ENCODE measurements at places on chromosomes 2 and 18.

GRCh38 chr2:9897331-9897737, 54.1 kb downstream of the TAF1B start:
- DNase-seq: no peak

- no peak for DNase-seq
These were observed 16.4 kb downstream of the PXDN start for GRCh38 chr2:1727796-1728474.

DNA sequence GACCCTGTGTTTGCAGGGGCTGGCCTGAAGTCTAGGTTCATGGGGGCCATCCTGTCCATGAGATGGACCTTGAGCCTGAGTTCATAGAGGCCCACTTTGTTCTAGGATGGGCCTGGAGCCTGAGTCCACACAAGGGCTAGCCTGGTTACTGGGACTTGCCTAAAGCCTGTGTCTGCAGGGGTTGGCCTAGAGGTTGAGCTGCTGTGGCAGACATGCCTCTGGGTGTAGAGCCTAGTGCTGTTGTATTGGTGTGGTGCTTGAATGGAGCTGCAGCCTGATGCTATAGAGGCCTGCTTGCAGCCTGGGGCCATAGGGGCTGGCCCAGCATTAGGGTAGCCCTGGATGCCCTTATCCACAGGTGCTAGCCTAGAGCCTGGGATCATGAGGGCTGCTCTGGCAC, 23.9 kb upstream of the RASGRP3 start:
- DNase-seq: no peak

DNA sequence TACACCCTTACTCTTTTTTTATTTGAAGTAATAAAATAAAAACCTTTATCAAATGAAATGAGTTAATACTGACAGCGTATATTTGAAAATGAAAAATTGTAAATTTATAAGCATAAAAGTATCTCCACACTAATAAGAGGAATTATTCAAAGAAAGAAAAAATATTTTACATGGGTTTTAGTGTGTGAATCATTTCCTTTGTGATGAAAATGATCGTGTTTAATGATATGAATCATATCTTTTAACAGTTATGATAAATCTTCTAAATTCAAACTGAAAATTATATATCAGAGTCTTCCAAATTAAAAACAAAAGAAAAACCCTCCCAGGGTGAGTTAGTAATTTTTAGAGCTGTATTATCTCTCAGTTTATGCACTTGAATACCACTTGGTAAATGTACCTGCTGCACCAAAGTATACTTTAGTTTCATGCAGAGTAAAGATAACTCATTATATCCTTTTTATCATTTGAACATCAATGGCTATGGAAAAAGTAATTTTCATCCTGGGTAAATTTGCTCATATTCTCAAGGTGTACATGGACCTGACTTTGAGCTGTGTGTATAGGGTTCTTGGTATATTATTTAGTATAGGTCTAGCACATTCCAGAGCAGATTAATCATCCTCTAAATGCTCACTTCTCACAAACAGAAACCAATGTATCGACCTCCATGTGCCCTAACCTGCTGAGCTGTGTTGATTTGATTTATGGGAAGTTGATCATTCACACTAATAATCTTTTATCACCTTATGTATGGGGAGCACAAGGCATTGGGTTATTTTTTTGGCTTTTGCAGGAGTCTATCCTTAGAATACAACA, 98.7 kb upstream of the VWC2L start:
- no peak for DNase-seq

DNA sequence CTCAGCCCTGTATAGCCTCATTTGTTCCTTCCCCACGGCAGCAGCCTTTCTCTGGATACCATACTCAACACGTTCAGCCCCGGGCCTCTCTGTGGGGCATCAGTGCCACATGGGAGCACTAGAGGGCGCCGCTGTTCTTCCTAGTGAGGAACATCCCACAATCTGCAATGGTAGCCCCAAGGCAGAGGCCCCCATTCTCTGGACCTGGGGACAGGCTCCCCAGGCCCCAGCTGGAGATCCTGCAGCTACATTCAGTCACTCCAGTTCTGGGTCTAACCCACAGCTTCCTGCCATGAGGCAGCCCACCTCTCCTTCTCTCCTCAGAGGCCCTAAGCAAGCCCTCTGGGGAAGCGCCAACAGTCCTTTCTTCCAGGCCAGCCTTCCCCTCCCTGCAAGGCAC, 14.2 kb upstream of the SFXN5 start:
- no peak for DNase-seq

- no peak for DNase-seq
These were observed 2.7 kb upstream of the PRELID3A start for GRCh38 chr18:12405066-12405465.

- no peak for DNase-seq
These were observed 426.7 kb upstream of the MYT1L start for GRCh38 chr2:2757764-2758163.

DNA sequence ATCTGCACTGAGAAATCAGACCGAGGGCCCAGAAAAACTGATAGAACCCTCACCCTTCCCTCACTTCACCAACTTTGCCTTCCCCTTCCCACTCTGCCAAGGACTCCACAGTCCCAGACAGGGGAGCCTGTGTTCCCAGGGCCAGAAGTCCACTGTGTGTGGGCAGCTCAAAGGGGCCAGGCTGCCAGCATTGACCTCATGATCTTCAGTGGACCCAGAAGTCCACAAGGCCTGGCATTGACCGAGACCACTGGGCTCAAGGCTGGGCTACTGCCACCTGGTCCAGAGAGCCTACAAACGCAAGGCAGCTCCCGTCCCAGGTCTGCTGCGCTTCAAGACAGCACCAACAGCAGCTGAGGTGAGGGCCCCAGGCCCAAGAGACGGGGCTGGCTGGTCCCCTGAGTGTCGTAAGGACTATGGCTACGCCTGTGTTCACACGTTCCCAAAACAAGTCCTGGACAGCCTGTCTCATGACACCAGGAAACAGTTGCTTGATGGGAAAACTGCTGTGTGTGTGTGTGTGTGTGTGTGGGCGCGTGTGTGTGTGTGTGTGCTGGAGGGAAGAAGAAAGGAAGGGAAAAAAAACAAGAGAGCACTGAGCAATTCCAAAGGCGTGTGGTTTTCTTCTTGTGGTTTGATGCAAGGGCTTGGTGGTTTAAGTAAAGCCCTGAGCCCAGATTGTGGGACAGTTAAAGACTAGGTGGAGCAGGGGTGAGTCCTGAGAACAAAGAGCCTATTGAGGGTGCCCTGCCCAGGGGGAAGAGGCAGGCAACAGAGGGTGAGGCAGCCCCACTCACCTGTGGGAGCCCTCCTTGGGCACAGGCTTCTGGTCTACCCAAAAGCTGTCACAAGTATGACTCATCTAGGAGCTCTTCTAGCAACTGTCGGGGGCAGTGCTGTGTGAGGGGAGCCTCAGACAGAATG, 46.6 kb upstream of the ZBTB7C start:
- DNase-seq: no peak

DNA sequence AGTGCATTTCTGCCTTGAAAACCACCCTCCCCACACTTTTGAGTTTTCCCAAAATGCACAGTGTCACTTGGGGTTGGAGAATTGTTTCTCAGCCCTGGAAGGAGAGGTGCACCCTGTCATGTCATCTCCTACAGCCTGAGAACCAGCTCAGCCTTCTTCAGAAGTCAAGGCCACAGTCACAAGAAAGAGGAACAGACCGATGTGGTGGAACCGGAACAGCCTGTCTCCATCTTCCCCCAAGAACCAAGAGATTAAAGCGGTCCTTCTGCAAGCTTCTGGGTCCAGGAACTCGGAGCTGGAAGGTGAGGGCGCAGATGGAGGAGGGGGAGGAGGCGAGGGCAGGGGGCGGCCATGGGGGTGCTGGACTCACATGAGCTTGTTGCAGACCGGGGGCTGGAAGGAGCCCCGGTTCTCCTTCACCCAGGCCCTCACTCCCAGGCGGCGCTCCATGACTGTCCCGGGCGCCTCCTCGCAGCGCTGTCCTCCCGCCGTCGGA, 248 bp downstream of the HAAO start:
- DNase-seq: no peak

DNA sequence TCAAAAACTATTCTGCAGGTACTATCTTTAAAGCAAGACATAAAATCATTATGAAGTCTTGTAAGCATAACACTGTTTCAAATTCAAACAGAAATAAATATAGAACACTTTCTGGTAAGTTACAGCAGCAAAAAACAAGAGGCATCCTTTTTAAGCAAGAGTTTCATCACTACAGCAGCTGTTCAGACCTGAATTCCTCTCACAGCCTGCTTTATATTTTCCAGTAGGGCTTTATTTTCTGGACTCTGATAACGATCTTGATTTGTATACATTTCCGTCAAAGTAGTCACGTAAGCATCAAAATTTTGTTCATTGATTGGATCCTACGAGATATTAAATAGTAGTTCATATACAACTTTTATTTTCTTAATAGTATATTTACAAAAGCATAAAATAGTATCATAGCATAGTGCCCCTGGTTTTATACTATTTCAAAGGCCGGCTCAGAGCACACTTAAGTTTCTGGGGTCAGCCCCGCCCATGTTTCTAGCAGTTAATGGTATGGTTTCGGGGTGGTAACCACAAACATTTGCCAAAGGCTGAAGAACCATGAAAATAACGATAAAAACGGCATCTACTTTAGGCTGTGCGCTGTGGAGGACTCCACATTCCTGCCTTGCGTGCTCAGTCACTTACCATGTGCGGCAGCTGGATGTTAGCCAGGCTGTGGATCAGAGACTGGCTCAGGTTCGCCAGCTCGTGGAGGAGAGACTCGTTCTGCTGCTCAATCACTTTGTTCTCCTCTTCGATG, 47.5 kb upstream of the PXDN start:
- DNase-seq: no peak

GRCh38 chr18:35624146-35624545, 42.6 kb downstream of the GALNT1 start:
- DNase-seq: no peak

DNA sequence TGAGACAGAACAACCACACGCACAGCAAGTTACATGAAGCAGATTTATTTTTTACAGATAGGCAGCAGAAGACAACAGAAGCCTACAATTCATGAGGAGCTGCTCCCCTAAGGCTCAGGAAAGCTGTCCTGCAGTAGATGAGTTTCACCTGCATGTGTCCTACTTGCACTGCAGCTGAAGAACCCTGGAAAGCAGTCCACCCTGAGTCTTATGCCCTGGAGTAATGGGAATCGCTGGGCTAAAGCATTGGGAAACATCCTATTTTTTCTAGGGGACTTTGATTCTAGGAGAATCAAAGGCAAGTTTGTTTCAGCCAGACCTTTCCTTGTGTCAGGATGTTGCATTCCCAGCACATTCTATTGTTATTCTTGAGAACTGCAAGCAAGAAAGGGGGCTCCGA, 304.8 kb downstream of the LRATD1 start:
- DNase-seq: no peak

GRCh38 chr2:207216457-207216856, 50.7 kb upstream of the KLF7 start:
- no peak for DNase-seq

DNA sequence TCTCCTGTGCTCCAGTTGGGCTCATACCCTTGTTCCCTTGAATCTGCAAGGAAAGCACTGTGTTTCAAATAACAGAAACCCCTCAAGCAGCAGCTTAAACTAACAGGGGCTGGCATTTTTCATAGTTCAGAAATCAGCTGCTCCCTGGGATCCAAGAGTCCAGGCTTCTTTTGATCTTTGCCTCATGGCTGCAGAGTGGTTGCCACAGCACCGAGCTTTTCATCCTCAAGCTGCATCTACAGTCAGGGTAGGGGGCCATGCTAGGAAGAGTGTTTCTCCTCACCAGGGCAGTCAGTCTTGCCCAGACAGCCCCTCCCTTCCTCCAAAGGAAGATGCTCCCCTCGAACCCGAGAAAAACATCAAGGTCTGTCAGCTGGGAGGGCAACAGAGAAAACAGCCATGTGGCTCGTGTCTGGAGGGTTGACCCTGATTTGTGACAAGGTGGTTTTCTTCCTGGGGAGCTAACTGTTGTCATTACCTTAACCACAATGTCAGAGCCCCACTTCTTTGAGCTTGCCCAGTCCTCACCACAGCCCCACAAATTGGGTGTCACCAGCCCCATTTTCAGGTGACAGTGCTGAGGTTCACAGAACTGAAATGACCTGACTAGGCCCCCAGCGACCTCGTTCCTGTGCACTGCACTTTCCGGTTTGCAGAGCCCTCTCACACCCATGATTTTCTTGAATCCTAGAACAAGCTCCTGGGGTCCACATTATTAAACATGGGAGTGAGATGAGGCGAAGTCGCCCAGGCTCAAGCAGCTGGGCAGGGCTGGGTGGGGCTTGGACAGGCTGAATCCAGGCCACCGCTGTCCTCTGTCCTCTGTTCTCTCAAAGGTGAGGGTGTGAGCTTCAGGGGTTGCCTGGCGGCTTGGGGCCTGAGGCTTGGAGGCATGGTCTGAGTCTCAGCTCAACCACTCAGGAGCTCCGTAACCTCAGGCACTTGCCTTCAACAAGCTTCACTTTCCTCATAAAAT, 21.9 kb downstream of the ATOH8 start:
- DNase-seq: no peak

DNA sequence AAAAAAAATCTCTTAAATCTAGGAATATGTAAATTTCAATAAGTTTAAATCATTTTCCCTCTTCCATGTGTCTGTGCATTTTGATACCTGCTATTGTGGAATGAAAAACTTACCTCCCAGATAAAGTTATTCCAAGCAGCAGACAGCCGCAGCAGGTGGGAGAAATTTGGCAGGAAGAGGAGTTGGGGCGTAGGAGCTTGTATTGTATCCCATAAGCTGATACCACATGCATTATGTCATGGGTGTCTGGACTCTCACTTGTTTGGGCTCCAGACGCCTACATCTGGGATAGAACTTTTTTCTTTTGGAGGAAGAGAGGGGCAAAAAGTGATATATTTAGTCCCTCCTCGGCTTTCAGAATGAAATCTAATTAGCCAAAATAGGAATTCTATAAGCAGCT, 59.3 kb upstream of the TCF4 start:
- no peak for DNase-seq

DNA sequence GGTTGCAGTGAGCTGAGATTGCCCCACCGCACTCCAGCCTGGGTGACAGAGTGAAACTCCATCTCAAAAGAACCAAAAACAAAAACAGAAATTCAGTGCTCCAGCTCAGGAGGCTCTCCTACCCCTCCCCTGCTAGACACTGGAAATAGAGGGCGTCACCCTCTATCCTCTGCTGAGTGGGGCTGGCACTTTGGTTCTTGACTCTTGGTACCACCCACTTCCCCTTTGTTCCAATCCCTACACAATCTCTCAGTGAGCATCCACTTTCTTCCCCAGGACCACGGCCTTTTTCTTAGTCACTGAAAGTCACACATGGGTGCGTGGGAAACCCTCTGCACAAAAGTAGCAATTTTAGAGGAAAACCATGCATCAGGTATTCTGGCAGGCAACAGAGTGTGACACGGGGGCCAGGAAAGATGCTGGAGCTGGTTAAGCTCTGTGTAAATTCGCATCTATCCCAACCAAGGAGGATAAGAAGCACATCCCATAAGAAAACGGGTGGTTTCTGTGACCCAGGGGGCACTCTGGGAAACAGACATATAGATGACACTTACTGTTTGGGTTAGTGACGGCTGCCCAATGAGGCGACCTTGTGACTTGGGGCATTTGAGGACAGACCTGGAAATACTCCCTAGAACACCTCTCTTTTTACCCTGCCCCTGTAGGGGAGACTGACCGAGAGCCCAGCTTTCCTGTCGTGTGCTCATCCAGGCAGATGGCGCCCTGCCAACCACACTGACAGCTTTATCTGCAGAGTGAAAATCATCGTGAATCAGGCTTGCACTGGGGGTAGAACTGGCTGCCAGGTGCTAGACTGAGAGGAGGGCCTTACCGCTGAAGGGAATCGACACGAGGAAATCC, 7.7 kb downstream of the HJURP start:
- DNase-seq: no peak

All from cortex of kidney (tissue), 1 donor.